ENCODE measurements at places on chromosomes 3 and 15.

GRCh38 chr3:5278666-5279065, 91.2 kb downstream of the EDEM1 start:
- DNase-seq: no peak

GRCh38 chr3:156751461-156752025, 74.6 kb upstream of the LEKR1 start:
- DNase-seq: no peak

- DNase-seq: peak; percentile 18
These were observed 77.1 kb downstream of the WDR76 start for GRCh38 chr15:43903864-43904290.

DNA sequence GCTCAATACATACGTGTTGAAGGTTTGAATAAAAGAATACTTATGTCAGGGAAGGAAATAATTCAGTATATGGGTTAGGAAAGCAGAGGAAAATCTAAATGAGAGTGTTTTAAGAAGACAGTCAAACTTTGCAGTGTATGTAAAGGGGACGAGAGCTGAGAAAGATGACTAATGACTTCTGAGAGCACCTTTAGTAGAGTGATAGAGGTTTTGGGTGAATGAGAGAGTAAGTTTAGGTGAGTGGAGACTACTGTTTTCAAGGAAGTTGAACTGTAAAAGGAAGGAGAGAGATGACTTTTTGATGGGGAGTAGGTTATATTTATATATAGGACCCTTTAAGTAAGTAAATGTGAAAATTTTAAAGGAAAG, 9.4 kb downstream of the TBC1D23 start:
- no peak for DNase-seq

GRCh38 chr15:47972738-47973137, 148.1 kb upstream of the SLC24A5 start:
- DNase-seq: no peak

DNA sequence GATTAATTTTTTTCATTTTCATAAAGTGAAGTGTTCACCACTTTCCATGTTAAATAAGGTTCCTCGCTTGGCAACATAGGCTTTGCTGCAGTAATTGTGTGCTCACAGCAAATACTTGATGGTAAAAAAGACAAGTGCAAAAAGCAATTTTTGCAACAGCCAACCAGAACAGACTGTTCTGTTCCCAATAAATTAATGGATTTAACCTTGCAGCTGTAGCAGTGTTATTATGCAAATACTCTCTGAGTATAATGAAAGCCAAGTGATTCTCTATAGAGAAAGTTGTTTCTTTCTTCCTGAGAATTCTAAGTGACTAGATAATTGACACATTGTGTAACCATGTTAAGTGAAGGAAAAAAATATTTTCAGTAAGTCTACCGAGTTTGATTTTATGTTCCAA, 183.7 kb upstream of the NAALADL2 start:
- DNase-seq: no peak

GRCh38 chr3:101685050-101685400, 1.5 kb downstream of the RPL24 start:
- DNase-seq: no peak

GRCh38 chr3:125203731-125204130, 8.8 kb downstream of the SLC12A8 start:
- DNase-seq: no peak

DNA sequence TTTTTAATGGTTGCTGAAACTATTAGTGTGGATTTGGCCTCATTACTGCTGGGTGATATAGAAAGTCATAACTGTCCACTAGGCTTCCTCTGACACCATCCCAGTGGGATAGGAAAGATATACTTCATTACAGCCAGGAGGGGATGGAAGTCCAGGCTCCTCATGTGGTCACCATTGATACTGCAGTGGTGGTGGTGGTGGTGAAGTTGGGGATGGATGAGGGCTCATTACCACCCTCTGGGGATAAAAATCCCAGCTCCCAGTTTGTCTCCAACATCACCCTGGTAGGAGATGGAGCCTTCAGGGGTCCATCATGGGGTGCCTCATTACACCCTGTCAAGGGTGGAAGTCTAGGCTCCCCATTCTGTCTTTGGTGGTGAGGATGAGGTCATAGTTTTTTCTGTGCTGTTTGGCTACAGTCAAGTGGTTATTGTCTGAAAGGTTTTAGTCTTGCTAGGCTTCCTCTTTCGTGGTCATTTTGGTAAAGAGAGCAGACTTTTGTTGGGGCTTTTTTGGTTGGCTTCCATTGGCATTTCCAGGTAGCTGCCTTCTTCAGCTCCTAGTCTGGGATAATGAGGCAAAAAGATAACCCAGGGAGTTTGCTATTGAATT, 30.1 kb upstream of the FILIP1L start:
- no peak for DNase-seq

DNA sequence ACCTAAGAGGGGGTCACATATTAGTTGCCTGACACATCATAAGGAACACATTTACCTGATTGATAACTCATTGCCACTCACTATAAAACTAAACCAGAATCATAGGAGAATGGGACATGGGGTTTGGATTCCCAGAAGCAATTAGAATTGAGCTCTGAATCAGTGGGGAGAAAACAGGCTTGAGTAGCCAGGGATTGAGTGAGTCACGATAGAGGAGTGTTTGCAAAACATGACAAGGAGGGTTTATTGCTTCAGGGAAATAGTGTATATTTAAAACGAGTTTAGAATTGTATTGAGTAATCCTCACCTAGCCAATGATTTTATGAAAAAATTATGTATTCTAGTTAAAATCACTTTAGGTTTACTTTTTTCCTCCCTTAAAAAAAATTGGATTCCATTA, 101.1 kb upstream of the THRB start:
- no peak for DNase-seq

- no peak for DNase-seq
These were observed 39.3 kb upstream of the SSR3 start for GRCh38 chr3:156594219-156594683.

DNA sequence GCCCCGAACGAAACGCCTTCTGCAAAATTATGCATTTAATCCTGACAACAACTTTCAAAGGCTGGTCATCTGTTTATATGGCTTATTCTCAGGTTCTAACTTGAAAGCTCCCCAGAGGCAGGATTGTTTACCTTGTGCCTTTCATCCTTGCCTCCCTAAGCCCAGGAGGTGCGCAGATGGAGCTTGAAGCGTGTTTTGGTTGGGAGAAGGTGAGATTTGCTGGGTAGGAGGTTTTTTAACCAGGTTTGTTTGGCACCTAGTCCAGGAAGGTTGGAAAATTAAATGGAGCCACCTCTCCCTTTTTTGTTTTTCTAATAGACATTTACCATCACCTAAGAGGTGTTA, 675 bp downstream of the TSEN2 start:
- DNase-seq: no peak

- no peak for DNase-seq
These were observed 593.2 kb upstream of the DPPA4 start for GRCh38 chr3:109930582-109930981.

- DNase-seq: no peak
These were observed 36.5 kb downstream of the KLF15 start for GRCh38 chr3:126320517-126321293.

- DNase-seq: no peak
These were observed 681.6 kb upstream of the SEMA6D start for GRCh38 chr15:47035475-47036406.

DNA sequence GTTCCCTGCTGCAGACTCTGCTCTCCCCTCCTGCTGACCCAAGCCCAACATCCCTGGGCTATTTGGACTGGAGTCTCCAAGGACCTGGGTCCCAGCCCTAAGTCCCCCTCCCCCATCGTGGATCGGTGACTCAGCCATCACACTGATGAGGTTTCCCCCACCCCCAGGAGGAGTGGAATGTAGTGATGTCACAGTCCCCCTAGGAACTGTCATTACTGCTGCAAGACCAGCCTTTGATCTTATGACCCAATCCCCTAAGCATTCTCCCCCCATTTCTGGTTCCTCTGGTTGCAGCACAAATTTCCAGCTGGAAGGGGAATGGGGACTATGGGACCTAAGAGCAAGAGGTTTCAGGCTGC, 63.4 kb upstream of the CSPG4 start:
- no peak for DNase-seq
